ENCODE measurements at places on chromosomes 12 and 14. TPM values are rescaled to one million over a fixed set of nuclear protein-coding genes. Genes with fewer than 3 reads are reported as not detected.
A peak's percentile ranks its signal among the peaks of the same experiment; 100 is the strongest.

DNA sequence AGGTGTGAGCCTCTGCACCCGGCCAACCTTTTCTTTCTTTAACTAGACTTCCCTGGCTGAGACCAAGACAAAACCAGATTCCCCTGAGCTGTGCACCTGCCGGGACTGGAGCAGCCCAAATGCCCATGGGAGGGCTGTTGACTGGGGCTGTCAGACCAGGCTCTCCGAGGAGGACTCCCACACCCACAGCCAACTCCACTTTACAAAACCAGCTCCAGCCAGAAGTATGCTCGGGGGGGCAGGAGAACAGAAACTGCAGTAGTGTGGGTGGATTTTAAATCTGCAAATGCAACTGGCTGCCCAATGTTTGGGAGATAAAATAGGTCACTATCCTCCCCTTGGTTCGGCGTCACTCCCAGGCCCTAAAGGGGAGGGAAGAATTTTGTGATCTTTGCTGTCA is 78.5 kb downstream of the VCPKMT start:
- H3K27me3 ChIP-seq = no peaks in the 10 kb centered on the region
- no peaks in the 10 kb centered on the region for H3K36me3 ChIP-seq

- H3K4me1 ChIP-seq = peaks cover 47% of the 10 kb centered on the region
- H3K27ac ChIP-seq = peak overlapping the region; percentile 29
- peaks cover 29% of the 10 kb centered on the region for H3K36me3 ChIP-seq
- H3K4me3 ChIP-seq = no peak overlapping the region
- DNase-seq = peak; percentile 59
These were observed 48.1 kb downstream of the KDM2B start for GRCh38 chr12:121532503-121533393.

DNA sequence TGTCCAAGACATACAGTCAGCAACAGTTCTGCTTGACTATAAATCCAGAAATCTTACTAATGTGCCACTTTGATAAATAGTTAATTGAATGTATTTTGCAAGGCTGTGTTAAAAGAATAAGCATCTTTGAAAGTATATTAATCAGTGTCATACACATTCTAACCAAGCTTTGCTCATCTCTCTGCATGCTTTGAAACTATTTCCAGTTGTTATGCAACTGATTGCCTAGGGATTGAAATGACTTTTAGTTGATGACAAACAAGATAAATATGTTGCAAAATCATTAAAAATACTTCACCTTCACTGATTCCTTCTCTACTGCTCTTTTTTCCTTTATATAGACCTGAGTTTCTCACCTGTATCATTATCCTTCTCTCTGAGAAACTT is 91.3 kb downstream of the AEBP2 start:
- DNase-seq = no peak
- no peaks in the 10 kb centered on the region for H3K27me3 ChIP-seq
- H3K27ac ChIP-seq = no peak overlapping the region

GRCh38 chr12:127355061-127355841 is 911.7 kb upstream of the TMEM132C start:
- no peaks in the 10 kb centered on the region for H3K36me3 ChIP-seq
- H3K4me3 ChIP-seq = no peak overlapping the region
- DNase-seq = no peak
- H3K27me3 ChIP-seq = no peaks in the 10 kb centered on the region
- H3K27ac ChIP-seq = no peak overlapping the region

GRCh38 chr12:92088805-92089204 is 56.8 kb downstream of the BTG1 start:
- H3K36me3 ChIP-seq = no peaks in the 10 kb centered on the region

DNA sequence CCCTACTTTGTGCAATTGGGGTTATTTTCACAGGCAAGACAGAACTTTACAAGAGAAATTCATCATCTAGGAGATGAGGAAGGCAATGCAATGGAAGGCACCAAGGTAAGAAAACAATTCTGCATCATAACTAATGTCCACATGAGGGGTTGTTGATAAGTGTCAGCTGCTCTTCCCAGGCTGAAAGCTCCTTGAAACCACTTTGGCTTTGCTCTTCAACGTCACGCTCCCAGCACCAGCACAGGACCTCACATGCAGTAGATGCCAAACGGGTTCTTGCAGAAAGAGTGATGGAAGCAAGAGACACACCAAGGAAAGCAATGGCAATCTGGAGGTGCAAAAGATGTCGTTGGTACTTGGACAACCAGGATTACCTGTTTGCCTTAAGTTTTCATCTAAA is 485.5 kb downstream of the BCL11B start:
- H3K4me1 ChIP-seq = no peaks in the 10 kb centered on the region
- no peak overlapping the region for H3K4me3 ChIP-seq
- no peak for DNase-seq
- no peak overlapping the region for H3K27ac ChIP-seq

- H3K36me3 ChIP-seq = peaks cover 28% of the 10 kb centered on the region
- H3K4me1 ChIP-seq = peaks cover 16% of the 10 kb centered on the region
- H3K27ac ChIP-seq = no peak overlapping the region
These were observed 3.0 kb upstream of the EP400 start for GRCh38 chr12:131946757-131947156.

The TMEM229B gene
- 0.40 TPM for total RNA-seq

The GALNT4 gene
- 4.7 TPM for total RNA-seq
